ENCODE measurements at places on chromosomes 5 and 9.

GRCh38 chr9:92971776-92972175, 24.5 kb downstream of the FGD3 start:
- no peak for DNase-seq

GRCh38 chr9:37918665-37919170, 14.8 kb upstream of the SLC25A51 start:
- DNase-seq, result no peak

DNA sequence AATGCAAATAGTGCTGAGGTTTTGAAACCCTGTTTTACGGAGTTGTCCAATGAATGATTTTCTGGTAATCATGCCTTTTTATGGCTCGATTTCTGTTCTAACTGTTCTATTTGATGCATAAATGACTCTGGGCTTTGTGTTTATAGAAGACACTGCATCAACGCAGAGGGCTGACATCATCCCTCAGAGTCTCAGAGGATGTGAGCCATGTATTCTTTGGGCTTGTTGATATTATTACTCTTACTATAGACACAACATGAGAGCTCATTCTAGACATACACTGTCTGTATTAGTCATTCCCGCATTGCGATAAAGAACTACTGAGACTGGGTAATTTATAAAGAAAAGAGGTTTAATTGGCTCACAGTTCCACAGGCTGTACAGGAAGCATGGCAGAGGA, 31.6 kb downstream of the CDH6 start:
- no peak for DNase-seq

- no peak for DNase-seq
These were observed 2.9 kb downstream of the CDKN2B-AS1 start for GRCh38 chr9:21997480-21997879.

- no peak for DNase-seq
These were observed 43.4 kb downstream of the ALDH1A1 start for GRCh38 chr9:72909428-72909827.

- DNase-seq, result no peak
These were observed 452.1 kb downstream of the EFNA5 start for GRCh38 chr5:107218457-107219193.

DNA sequence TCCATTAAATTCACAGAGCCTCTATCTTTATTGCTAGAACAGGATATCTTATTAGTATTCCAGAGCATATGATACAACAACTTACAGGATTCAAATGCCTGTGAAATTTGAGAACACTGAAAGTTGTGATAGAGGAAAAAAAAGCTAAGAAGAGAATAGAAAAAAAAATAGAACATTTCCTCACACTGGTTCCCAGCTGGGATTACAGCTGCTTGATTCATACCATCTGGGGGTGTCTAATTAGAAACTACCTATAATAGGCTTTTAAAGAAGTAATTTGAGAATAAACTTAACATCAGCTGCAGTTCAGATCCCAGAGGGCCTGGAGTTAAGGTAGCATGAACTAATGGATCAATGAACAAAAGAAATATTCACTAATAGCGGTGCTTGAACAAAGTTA, 922.0 kb downstream of the CDH12 start:
- DNase-seq, result no peak

GRCh38 chr5:80093796-80094195, 58.6 kb downstream of the THBS4 start:
- DNase-seq, result no peak

GRCh38 chr5:141186897-141187512, at the start of gene PCDHB9:
Gene PCDHB9 (plus strand): TSS chr5:141187161. CDS start chr5:141187319, 158 bp downstream.
- no peak for DNase-seq

- no peak for DNase-seq
These were observed 62.5 kb downstream of the COL23A1 start for GRCh38 chr5:178527458-178528307.

- no peak for DNase-seq
These were observed 315.4 kb downstream of the CDK5RAP2 start for GRCh38 chr9:120264528-120264927.

- DNase-seq, result no peak
These were observed 2.3 kb downstream of the DPYSL3 start for GRCh38 chr5:147507480-147508126.
